Naive B cell (primary cell): ENCODE measurements at places on chromosomes 1 and 21.

DNA sequence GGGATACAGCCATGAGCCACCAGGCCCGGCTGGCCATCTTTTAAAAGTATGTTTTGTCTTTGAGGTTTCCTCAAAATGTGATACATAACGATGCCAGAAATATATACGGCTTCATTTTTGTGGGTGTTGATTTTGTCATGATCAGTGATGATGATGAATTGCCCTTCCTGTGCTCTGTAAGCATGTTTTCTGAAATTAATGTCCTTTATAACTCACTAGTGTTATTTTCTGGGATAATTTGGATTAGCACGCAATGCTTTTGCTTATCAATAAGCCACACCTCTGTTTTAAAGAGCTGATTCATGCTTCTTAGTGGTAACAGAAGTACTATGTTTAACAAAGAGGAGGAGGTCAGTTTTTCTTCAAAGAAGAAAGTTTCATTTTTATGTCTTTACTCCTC is 25.6 kb downstream of the PHACTR4 start:
- DNase-seq, result no peak

DNA sequence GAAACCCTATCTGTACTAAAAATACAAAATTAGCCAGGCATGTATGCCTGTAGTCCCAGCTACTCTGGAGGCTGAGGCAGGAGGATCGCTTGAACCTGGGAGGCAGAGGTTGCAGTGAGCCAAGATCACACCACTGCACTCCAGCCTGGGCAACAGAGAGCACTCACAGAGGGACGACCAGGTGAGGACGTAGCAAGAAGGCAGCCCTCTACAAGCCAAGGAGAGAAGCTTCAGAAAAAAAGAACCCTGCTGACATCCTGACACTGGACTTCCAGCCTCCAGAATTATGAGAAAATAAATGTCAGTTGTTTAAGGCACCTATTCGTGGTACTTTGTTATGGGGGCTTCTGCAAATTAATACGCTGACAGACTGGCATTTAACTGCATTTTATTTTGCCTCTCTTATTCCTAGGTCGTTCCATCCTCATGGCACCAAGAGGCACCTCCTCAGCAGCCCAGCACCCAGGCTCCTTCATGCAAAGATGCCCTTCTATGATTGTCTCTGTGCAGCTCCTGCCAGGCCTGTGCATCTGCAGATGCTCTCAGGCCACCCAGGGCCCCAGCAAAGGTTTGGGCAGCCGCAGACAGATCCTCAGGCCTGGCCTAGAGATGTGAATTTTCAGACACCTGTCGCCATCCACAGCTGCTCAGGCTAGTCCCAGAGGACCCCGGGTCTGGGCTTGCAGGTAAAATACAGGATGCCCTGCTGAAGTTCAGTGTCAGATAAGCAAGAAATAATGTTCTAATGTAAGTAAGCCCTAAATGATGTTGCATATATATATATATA is 86.0 kb upstream of the COX20 start:
- DNase-seq, result no peak

DNA sequence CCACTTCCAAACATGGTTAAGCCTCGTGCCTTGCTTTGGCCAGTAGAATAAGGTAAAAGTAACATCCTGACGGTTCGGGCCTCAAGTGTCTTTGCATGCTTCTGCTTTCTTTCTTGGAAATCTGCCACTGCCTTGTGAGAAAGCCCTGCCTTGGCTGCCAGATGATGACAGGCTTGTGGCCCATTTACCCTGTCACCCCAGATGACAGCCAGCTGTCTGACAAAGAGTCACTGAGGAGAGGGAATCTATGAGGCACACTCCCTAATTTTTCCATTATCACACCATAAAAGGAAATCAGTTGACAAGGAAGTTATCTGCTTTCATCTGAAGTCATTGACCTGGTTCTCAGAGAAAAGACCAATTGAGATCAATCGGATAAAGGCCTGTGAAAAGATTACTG is 199.8 kb downstream of the USH2A start:
- DNase-seq, result no peak

- DNase-seq, result no peak
Observed at GRCh38 chr1:45551684-45552083, 1.1 kb downstream of the AKR1A1 start.

DNA sequence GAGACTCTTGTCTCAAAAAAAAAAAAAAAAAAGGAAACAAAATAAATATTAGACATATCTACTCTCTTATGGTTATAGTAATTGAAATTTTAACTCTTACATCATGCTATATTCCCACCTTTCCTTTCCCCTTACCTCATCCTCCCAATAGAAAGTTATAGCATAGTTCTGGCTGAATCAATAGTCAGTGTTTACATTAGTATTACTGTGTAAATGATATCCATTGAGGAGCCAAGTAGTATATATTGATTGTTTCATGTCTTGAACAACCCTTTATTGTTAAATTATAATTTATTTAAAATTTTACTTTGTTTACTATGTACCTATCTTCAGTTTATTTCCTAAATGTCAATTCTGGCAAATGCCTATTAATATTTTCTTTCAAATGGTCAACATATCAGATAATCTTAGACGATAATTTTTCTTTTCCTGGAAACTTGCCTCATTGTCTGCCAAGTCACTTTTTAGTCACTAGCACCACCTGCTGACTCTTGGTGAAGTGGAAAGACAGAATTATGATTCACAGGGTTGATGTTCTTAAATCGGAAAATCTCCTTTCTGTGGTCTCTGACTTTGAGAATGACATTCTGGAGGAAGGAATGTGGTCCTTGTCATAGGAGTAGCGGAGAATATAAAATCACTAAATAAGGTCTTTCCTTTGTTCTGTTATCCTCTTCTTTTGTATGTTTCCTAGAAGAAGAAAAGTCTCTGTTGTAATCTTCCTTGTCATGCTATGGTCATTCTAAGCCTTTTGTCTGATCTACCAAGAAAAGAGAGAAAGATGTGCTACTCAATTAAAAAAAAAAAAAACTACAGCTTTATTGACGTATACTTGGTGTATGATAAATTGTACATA is 8.6 kb downstream of the HJV start:
- peak; percentile 64 for DNase-seq

- no peak for DNase-seq
Observed at GRCh38 chr1:184988506-184988905, 14.2 kb upstream of the NIBAN1 start.

GRCh38 chr1:89280766-89281165 is 8.1 kb upstream of the GBP5 start:
- no peak for DNase-seq

DNA sequence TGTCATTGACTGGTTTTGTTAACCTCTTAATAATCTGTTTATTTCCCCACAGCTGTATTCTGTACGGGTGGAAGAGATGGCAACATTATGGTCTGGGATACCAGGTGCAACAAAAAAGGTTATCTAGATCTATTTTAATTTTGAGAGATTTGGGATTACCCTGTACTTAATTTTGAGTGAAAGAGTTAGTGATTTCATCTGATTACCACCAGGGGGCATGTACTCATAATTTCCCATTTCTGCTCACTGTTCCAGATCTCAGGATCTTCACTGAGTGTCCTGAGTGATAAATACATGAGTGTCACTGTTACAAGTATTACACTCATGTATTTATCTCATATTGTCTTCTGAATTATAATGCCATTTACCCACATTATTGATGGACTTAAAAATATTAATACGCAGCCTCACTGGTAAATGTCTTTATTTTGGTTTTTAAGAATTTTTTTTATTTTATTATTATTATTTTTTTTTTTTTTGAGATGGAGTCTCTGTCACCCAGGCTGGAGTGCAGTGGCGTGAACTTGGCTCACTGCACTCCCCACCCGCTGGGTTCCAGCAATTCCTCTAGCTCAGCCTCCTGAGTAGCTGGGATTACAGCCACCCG is 27.4 kb downstream of the DTL start:
- peak; percentile 25 for DNase-seq

DNA sequence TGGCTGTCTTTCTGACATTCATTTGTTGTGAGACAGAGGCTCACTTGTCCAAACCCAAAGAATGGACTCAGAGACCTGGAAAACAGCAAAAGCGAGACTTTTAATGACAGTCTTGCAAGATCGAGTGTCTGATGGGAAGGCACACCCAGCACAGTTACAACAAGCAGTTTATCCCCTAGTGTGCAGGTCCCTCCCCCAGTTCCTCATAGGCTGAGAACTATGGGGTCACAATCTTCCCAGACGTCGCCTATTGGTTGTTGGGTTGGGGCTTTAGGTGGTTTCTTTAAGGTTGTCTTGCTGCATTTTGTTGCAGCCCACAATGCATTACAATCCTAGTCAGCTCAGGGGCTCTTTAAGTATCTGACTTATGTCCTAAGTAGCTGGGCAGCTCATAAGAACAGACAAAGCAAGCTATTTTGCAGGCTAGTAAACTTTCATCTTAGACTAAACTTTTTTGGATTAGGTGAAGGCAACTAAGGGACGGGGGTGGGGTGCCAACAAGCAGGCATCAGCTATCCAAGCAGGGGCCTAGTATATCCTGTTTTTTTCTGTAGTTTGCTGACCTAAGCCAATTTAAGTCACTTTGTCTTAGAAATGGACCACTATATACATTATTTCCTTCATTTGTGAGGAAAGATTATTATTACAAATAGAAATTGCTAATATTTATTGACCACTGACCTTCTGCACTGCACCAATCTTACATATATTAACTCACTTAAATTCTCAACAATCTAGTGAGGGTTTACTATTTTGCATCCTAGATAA is 151.8 kb downstream of the SETD4 start:
- no peak for DNase-seq

DNA sequence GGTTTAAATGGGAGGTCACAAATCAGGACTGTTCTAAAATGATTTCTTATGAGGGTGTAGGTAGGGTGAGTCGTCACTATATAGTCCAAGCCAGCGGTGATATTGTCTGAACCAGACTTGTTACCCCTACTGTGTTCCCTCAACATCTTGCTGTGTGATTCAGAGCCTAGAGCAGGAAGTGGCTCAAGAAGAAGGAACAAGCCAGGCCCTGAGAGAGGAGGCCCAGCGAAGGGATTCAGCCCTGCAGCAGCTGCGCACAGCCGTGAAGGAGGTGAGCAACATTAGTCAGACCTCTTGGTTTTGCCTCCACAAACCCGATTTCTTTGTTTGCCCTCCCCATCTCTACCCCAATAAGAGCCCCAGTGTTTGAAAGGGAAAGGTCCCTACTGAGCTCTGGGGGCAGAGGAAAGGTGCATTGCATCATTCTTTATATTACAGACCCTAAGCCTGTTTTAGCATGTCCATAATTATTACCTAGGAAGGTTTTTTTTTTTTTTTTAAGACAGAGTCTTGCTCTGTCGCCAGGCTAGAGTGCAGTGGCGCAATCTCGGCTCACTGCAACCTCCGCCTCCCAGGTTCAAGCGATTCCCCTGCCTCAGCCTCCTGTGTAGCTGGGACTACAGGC is 5.0 kb upstream of the SH3BGRL3 start:
- DNase-seq, result no peak

DNA sequence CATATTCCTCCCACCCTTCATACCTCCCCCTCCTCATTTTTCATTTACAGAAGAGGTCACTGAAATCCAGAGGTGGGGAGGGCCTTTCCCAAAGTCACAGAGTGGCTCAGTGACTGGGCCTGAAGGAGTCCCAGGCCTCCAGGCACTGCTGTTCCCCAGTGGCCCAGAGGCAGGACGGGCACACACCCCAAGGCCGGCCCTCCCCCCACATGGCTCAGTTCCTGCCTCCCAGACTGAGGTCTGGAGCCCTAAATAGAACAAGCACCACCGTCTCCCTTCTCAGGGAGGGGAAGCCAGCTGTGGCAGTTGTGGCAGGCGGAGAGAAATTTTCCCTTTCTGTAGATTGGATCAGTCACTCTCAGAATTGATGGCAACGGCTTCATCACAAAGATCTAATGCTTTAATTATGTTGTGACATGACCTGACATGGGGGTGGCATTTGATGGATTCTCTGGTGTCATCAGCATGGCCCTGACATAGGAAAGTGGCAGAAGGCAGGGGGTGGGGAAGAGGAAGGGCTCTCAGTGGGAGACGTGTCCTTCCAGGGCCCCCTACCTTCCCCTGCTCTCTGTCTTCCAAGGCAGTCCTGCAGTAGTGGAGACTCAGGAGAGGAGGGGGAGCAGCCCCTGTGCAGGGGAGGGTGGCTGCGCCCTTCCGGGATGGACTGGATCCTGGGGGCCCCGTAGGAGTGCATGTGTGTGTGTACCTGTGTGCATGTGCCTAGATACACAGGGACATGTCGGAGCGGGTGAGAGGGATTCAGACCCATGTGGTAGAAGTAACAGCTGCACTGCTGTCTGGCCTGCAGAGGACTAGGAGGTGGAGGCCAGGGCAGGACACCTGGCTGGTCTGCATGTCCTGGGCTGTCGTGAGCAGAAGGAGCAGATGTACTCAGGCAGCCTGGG is 41.2 kb upstream of the FOXO6 start:
- no peak for DNase-seq

- no peak for DNase-seq
Observed at GRCh38 chr1:193111641-193112090, 6.5 kb upstream of the GLRX2 start.

DNA sequence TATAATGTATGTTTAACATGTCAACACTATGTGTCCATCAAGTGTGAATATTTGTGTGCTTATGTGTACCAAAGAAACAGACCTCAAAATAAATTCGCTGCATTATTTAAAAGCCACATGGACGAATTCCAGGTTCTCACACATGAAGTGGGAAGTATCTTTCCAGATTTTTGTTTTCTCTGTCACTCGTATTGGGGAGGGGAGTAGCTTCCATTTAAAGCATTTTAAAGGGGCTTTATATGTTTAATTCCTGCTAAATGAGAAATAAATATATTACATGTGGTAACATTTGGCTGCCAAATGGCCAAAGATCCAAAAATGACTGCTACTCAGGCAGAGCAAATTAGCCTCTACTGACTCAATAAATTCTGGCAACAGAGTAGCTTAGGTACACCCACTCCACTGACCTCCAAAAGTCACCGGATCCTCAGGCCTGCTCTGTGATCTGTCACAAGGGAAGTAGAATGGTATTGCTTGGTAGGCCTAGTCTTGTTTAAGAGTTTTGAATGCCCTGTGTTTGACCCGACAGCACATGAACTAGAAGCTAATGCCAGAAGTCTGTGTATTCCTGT is 178.1 kb downstream of the ZP4 start:
- no peak for DNase-seq

DNA sequence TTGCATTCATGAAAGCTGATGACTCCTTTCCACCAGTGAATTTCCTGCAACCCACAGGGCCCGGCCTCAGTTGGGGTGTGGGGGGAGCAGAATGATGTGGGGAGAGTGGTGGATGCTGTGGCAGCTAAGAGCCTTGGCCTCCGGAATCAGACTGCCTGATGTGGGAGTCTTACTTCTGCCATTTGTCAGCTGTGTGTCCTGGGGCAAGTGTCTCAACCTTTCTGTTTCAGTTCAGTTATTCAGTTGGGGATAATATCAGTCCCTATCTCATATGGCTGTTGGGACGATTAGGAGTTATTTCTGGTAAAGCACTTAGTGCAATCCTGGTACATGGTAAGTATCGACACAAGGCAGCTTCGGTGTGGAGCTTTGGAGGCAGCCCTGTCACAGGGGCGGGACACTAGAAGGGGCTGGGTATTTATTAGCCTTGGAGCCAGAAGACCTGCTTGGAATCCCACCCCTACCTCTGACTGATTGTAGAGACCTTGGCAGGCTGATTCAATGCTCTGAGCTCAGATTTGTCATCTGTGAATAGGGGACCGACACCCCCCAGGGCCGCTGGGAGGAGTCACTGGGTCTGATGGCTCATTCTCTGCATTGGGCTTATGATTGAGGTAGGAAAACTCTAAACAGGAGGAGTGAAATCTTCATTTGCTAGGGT is 19.6 kb downstream of the ARHGEF10L start:
- no peak for DNase-seq

- DNase-seq, result no peak
Observed at GRCh38 chr1:70727886-70728489, 316.9 kb downstream of the CTH start.
